ENCODE measurements at places on chromosomes 6 and 20. TPM values are rescaled to one million over a fixed set of nuclear protein-coding genes. Genes with fewer than 3 reads are reported as not detected.

Gene APCDD1L
- 0.13 TPM for total RNA-seq

Gene CBLN4
- 4.7 TPM for total RNA-seq

Gene GRIK2
- 0.24 TPM for total RNA-seq

- no peaks in the 10 kb centered on the region for H3K36me3 ChIP-seq
- no peak for DNase-seq
- H3K4me1 ChIP-seq, result no peaks in the 10 kb centered on the region
These were observed 13.2 kb upstream of the ZBTB22 start for GRCh38 chr6:33330736-33331135.

GRCh38 chr6:84860920-84861319, 96.5 kb upstream of the TBX18 start:
- no peak overlapping the region for H3K4me3 ChIP-seq
- no peak for DNase-seq
- H3K27me3 ChIP-seq, result no peaks in the 10 kb centered on the region
- H3K4me1 ChIP-seq, result no peaks in the 10 kb centered on the region

DNA sequence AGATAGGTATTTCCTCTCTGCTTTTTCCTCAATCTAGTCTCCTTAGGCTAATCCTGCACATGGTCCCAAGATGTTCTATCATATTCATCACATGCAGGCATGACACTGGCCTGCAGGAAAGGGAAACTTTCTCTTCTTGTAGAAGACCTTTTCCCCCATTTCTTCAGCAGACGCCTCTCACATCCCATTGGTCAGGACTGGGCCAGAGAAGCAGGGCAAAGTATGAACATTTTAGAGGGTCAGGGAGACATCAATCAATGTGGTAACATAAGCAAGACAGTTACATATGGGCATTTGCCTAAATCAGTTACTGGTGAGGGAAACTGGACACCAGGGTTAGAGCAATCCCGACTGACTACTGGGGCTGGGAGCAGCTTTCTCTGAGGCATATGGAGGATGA, 90.1 kb downstream of the CRYBG1 start:
- H3K27ac ChIP-seq, result no peak overlapping the region
- H3K27me3 ChIP-seq, result no peaks in the 10 kb centered on the region
- peaks cover 46% of the 10 kb centered on the region for H3K4me1 ChIP-seq
- no peaks in the 10 kb centered on the region for H3K36me3 ChIP-seq
- DNase-seq, result no peak

DNA sequence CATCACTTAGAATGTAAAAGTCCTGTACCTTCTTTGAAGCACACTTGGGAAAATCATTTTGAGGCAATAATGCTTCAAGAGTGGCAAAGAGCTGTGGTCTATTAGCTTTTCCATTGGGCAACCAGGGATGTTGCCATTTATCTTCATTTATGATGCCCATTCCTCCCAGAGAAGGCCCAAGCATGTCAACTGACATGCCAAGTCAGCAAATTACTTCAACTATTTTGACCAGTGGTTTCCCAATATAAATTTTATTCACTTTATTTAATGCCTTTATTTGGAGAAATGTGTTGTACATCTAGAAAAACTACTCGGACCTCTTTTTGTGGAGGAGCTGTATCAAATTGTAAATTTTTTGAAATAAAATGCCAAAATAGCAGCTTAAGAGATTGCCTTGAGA, 164.1 kb upstream of the PCSK2 start:
- DNase-seq, result no peak
- no peaks in the 10 kb centered on the region for H3K27me3 ChIP-seq
- H3K27ac ChIP-seq, result no peak overlapping the region

Gene BNIP5
- total RNA-seq, result not detected
